ENCODE measurements at places on chromosomes 5 and 9.

GRCh38 chr9:3457175-3457574, 68.6 kb downstream of the RFX3 start:
- no peak for DNase-seq

DNA sequence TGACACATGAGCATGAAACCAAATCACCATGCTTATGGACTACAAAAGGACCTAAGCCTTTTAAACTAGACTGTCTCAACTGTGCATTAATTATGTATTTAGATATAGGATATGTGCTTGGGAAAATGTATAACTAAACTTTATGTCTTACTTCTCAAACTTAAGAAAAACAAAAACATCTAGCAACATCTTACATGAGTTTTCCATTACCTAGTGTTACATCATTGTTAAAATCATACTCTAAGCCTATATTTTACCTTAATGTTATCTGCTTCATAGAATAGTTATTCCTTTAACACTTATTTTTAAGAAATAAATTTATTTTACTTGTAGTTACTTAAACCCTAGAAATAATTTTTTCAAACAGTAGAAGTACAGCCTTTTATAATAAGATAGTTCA, 24.0 kb downstream of the NME5 start:
- DNase-seq, result no peak

DNA sequence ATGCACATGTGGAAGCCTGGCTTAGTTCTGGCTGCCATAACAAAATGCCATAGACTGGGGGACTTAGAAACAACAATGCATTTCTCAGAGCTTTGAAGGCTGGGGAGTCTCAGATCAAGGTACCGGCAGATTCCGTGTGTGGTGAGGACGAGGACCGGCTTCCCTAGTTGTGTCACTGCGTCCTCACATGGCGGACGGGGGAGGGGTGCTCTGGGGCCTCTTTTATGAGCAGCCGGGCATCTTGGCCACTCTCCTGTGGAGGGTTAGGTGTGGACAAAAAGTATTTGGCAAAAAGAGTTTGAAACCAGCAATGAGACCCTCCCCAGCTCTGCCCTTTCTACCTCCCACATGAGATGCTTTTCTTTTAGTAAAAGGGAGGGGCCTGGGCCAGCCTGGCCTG, 118.5 kb upstream of the LPCAT1 start:
- DNase-seq, result no peak

- peak; percentile 97 for DNase-seq
These were observed 77.6 kb upstream of the SAP30L start for GRCh38 chr5:154368041-154368800.

- DNase-seq, result no peak
These were observed 92.8 kb upstream of the ACOT12 start for GRCh38 chr5:81486711-81487110.

GRCh38 chr5:28226407-28226806, 1188.0 kb upstream of the CDH9 start:
- no peak for DNase-seq

- DNase-seq, result no peak
These were observed 60.6 kb downstream of the HSD17B3 start for GRCh38 chr9:96241391-96241809.

GRCh38 chr5:56211298-56211865, 21.7 kb downstream of the ANKRD55 start:
- peak; percentile 82 for DNase-seq

GRCh38 chr5:150505041-150505511, 2.9 kb upstream of the NDST1 start:
- DNase-seq, result peak; percentile 26

- peak; percentile 97 for DNase-seq
These were observed 25.6 kb downstream of the ABL1 start for GRCh38 chr9:130860458-130861316.

- no peak for DNase-seq
These were observed 480.1 kb upstream of the SMARCA2 start for GRCh38 chr9:1535051-1535450.

GRCh38 chr5:164435576-164435975, 930.2 kb downstream of the MAT2B start:
- no peak for DNase-seq

- no peak for DNase-seq
These were observed 350.0 kb upstream of the ISL1 start for GRCh38 chr5:51033215-51033614.

DNA sequence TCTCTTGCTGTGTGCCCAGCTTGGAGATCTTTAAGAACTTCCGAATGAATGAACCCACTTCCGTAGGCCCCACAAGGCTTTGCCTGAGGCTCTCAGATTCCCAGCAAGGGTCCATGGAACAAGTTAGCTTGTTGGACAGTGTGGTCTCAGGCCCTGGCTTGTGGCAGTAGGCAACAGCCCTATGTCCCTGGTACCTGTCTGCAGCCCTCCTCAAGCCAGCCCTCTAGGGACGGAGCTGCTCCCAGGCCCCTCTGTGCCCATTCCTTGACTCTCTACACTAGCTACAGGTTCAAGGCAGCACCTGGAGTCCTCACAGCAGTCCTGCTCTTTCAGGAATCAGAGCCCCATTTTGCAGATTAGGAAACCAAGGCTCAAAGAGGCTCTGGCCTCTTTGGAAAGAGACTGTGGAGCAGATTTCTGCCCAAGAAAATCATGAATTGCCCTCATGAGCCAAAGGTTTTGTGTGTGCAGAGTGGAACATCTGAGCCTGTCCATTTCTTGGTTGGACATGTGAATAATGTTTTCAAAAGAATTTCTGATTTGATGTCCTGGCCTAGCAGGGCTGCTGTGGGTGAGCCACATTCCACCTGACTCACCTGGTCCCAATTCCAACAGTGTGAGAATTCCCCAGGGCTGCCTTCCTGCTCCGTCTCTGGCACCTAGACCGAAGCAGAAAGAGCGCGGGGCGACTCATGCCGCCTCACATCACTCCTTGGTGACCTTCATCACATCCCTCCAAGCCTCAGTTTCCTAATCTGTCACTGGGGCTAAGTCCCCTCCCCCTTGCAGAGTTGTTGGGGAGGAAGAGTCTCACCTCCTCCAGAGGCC, 131.7 kb downstream of the BARX1 start:
- DNase-seq, result no peak

GRCh38 chr5:157459715-157460599, at the start of gene NIPAL4:
Gene NIPAL4 (plus strand): TSS chr5:157460213. CDS start chr5:157460321, 108 bp downstream.
- DNase-seq, result no peak

DNA sequence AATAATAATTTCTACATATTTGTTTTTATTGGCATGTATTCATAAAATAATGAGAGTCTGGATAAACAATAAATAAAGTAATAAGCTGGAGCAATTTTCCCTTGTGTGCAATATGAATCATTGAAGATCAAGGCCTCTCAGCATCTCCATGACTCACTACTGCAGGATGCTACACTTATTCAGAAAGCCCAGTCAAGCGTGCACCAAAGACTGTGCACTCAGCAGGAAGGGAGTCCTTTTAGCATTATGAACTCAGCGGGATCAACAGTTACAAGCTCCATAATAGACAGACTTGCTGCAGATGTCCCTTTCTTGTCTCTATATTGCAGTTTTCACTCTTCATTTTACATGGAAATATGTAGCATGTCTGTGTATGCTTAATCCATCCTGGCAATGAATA, 485.3 kb downstream of the CDH9 start:
- DNase-seq, result no peak

GRCh38 chr5:45334939-45335338, 361.2 kb downstream of the HCN1 start:
- DNase-seq, result no peak

- DNase-seq, result no peak
These were observed 17.4 kb downstream of the FRMPD1 start for GRCh38 chr9:37668116-37668601.

DNA sequence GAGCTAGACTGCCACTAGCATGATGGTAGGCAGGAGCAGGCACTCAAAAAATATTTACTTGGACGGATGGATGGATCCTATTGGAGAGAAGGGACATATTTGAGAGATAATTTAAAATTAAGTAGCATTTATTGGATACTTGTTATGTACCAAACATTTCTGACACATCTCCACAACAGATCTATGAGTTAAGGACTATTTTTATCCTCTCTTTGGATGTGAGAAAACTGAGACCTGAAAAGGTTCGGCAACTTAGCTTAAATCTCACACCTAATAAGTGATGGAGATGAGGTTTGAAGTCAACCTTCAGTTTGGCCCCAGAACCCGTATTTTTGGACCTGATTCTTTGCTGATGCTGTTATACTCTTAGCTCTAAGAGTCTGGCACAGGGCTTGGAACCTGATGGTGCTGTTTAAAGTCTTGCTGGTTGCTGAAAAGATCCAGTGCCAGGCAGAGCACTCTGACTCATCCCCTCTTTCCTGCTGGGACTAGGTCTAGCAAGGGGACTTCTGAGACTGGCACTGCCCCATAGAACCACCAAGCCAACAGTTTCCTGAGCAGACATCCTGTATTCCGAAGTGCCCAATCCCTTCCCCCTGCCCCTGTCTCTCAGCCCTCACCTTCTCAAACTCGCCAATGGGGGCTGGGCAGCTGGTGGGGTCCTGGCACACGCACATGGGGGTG, 15.6 kb downstream of the SPARC start:
- DNase-seq, result no peak

GRCh38 chr9:17837965-17838364, 259.1 kb downstream of the SH3GL2 start:
- no peak for DNase-seq

- peak; percentile 21 for DNase-seq
These were observed 7.1 kb upstream of the IFNA6 start for GRCh38 chr9:21357479-21358460.

DNA sequence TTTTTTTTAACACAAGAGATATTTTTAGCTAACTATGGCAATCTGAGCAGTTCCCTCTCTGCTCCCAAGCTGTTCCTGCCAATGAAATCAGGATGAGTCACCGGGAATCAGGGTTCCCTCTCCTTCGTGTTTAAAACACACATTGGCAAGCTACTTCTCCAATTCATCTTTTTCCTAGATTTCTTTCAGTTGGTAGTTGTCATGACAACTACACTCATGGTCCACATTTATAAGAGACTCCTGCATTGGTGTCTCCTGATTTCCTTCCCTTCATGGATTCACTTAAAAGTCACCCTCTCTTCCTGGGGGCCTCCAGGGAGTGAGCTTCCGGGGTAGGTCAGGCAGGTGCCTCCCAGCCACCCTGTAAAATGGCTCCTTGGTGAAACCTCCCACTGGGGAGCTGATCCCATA, 72.3 kb upstream of the NIPAL4 start:
- DNase-seq, result peak; percentile 97

DNA sequence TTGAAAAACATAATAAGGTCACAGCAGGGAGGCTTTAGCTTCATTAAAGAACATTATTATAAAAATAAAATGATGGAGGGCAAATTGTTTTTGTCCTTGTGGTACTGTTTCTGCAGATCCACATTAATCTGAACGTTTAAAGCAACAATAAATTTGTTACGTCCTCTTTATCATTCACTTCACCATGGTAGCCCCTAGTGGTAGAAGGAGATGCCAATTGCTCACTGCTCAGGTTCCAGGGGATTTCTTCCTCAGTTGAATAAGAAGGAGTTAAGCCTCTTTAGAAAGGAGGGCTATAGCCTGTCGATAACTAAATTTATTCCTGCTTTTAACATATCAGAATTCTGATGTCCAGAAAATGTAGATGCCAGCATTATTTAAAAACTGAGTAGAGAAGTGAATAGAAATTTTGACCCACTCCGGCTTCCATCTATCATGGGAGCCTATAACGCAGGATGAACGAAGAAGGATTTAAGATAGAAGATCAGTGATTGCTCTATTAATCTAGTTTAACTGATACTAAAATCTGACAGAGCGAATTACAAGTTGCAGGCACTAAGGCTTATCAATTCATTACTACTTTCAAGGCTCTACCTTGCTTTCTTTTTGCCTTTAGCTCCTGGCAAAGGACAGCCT, 692.3 kb downstream of the PTPRD start:
- DNase-seq, result no peak

GRCh38 chr5:35887321-35888100, 30.8 kb downstream of the IL7R start:
- no peak for DNase-seq

DNA sequence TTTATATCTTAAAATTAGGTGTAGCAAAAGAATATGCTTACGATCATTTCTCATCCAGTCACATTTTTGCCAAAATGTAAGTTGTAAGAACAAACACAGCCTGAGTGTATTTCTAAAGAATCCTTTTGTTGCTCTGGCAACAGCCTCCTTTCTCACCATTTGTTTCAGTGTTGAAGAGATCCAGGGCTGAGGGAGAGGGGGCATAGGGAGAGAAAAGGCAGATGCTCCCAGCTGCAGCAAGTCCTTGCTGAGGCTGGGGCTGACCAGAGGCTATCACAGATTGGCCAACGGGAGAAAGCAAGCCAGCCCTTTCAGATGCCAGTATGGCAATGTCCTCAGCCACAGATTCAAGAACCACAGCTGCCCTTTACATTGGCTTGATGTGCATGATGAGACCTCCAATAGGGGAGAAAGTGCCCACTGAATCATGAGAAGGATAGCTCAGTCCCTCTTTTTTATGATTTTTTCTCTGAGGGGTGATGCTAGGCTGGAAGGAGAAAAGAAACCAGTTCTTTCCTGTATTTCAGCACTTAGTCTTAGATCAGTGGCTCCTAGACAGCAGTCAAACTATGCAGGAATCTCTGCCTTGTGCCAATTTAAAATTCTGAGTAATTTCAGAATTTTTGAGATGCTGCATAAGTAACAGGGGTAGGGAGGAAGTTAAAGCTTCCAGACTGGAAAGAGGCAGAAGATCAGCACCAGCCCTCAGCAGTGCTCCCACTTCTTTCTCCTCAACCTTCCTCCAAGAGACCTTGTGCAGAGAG, 142.1 kb downstream of the LHFPL2 start:
- peak; percentile 46 for DNase-seq

DNA sequence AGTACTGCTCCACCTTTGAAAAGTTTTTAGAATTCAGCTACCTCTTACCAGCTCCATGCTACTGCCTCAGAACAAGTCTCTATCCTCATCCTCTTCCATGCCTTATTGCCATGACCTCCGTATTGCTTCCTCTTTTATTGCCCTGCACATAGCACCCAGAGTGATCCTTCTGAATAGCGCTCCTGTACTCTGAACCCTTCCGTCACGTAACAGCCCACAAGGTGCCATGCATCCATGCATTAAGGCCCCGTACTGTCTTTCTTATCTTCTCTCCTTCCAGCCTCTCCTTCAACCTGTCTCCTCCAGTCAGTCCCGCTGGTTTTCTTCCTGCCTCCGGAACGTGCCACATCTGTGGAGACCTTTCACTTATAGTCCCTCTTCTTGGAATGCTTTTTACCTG, 273.3 kb upstream of the SEMA6A start:
- DNase-seq, result no peak

DNA sequence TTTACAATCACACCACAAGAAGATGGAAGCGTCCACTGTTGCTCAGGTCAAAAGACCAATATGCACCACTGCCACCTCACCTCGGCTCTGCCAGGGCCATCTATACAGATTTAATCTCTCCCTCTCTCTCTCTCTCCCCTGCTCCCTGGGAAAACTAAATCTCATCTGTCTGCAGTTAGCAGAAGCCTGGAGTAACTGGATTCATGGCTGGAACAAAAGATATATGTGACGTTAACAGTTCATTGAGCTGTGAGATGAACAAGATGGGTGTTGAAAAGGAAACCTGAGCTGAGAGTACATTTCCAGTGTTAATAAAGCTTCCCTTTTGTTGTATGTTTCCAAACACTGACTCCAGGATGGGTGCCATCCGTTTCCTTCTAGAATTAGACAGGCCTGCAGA, 369.7 kb downstream of the CDK5RAP2 start:
- no peak for DNase-seq
